ENCODE measurements at places on chromosomes 5 and 9.
A peak's percentile ranks its signal among the peaks of the same experiment; 100 is the strongest.

- no peak for DNase-seq
Observed at GRCh38 chr5:88426441-88426840, 157.8 kb upstream of the TMEM161B start.

DNA sequence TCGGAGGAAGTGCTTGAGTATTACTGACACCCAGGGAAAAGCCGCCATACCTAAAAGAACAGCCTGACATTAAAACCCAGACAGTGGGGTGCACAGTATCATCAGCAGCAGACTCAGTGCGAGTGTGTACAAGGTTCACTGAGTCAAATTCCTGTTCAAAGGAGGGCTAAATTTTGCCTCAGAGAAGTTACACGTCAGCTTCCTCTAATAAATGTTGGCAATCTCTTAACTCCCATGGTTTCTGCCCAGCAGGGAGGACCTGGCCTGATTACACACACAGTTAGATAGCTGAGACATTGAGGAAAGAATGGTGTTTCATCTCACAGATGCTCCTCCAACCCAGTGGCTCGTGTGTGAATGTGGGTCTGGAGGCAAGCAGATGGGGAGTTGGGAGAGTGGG is 38.2 kb downstream of the NIPSNAP3B start:
- DNase-seq = no peak

GRCh38 chr5:142512043-142513042 is 173.5 kb downstream of the FGF1 start:
- no peak for DNase-seq

- no peak for DNase-seq
Observed at GRCh38 chr9:128340691-128341434, 536 bp downstream of the SLC27A4 start.

- DNase-seq = peak; percentile 12
Observed at GRCh38 chr5:116626272-116626723, 51.7 kb upstream of the SEMA6A start.

- DNase-seq = no peak
Observed at GRCh38 chr5:52846182-52846842, 58.6 kb downstream of the ITGA1 start.

GRCh38 chr9:84953797-84954705 is 284.5 kb downstream of the NTRK2 start:
- peak; percentile 27 for DNase-seq

- peak; percentile 79 for DNase-seq
Observed at GRCh38 chr5:17037751-17038150, 101.7 kb upstream of the MYO10 start.

DNA sequence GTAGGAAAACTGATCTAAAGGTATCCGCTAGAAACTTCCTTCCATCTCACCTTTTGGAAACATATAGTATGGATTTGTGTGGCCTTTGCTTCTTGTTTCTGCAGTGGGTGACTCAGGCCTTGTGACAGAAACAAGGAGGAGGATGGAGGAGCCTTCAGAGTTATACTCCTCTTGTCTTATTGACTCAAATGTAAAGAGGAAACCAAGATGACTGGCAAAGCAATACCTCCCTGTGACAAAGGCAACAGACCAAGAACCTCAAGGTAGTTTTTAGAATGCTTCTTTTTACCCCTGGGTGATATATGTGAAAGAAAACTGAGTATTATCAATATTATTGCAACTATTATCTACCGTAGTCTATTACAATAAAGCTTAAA is 123.3 kb upstream of the SLIT3 start:
- DNase-seq = no peak

GRCh38 chr5:176394881-176395675 is 6.5 kb downstream of the HIGD2A start:
- no peak for DNase-seq

DNA sequence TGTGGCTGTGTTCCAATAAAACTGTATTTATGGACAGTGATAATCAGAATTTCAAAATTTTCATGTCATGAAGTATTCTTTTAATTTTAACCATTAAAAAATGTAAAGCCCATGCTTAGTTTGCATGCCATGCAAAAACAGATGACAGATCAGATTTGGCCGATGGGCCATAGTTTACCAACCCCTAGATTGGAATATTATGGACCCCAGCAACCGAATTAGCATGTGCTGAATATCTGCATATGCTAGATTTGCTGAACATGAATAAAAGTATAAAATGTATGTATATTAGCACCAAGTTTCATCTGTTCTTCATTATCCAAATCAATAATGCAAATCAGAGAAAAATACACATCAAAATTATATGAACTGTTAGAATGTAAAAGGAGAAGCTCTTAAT is 158.5 kb upstream of the PPP1R2B start:
- DNase-seq = no peak

DNA sequence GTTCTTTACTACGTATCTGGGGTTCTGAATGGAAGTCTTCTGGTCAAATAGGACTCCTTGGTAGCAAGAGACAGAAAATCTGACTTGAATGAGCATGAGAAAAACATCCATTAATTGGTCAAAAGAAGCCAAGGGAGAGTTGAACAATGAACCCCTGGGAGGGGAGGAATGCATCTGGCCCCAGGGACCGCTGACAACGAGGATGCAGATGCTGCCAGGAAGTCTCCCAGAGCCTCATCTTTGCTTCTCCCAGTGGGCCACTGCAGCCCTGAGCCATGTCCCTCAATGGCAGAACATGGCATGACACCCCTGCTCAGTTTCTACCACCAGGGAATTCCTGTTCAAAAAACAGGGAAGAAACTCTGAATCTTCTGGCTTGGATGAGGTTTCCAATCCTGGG is 50.5 kb upstream of the ICE1 start:
- no peak for DNase-seq

DNA sequence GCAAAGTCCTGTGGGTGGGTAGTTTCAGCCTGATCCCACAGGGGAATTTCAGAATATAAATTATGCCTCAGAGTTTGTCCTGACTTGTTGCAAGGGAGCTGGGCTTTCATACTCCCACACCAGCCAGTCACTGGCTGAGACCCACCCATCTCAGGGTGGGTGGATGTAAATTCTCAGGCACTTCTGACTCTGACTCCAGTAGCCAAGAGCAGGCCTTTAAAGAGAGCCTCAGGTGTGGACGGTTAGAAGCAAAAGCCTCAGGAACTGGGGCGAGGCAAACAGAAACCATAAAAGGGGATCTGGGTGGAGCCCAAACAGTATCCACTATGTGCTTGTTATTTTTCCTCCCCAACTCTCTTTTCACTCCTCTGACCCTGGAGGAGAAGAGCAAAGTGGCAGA is 28.6 kb upstream of the FBXW11 start:
- DNase-seq = no peak

DNA sequence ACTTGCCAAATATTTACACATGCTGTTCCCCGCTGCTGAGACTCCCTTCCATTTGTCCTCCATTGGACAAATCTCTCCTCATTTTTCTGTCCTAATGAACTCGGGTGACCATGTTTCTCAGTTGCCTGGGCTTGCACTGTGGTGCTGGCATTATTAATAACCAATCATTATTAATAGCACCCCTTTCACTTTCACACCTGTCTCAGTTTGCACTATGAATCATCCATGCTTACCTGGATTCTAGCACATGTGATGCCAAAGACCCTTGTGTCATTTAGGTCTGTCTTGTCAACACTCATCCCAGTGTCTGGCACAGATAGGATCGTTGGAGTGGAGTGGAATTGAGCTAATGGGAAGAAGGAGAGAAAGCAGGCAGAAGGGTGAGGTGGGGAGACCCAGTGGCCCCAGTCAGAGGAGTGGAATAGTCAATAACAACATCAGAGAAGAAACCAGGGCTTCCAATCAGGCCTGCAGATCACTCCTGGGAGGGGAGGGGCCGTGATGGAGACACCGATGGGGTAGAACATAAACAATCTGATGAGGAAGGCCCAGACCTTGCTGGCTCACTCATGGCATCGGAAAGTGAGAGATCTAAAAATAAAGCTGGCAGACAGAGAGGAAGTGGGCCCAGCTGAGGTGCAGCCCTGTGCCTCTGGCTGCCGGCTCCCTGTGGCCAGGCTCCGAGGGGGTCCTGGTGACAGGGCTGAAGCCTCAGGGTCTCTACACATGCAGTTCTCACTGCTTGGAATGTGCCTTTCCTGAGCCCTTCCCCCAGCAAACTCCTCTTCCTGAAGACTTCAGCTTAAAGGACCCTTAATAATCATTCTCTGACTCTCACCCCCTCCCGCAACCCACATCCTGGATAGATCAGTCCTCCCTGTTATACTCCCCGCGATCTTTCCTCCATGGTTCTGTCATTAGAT is 33.5 kb upstream of the CRB2 start:
- DNase-seq = no peak

- DNase-seq = no peak
Observed at GRCh38 chr5:157602505-157602904, 26.9 kb upstream of the ADAM19 start.

- DNase-seq = peak; percentile 69
Observed at GRCh38 chr5:139982157-139982974, 60.7 kb downstream of the NRG2 start.

DNA sequence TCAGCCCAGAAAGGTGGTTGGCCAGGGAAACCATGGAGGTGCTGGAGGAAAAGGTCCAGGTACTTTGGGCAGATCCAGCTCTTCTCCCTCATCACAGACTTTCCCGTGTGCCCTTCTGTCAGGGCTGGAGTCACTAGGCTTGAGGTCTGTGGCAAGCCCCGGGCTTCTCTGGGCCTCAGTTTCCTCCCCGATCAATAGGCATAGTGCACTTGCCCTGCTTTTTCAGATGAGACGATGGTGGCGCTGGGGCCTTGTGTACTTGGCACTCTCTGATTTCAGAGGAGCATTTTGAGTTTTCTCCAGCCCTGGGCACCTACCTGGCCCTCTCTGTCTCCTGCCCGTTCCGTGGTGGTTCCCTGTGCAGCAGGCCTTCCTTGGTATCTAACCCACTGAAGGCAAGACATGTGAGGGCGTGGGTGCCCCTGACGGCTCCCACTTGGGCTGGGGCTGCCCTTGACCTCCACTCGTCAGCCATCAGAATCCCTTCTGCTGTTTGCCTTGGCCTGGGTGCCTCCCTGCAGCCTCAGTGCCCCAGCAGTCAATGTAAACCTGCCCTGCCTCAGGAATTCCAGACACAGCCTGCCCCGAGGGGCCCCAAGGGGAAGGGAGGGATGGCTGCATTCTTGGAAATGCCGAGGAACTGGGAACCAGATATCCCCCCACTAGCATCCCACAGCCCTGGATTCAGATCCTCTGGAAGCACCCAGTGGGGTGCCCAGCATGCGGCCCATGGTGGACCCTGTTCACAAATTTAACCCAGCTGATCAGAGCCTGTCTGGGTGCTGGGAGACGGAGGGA is 66.3 kb upstream of the COL5A1 start:
- DNase-seq = no peak

GRCh38 chr9:29432191-29432590 is 1858.9 kb upstream of the C9orf72 start:
- no peak for DNase-seq

DNA sequence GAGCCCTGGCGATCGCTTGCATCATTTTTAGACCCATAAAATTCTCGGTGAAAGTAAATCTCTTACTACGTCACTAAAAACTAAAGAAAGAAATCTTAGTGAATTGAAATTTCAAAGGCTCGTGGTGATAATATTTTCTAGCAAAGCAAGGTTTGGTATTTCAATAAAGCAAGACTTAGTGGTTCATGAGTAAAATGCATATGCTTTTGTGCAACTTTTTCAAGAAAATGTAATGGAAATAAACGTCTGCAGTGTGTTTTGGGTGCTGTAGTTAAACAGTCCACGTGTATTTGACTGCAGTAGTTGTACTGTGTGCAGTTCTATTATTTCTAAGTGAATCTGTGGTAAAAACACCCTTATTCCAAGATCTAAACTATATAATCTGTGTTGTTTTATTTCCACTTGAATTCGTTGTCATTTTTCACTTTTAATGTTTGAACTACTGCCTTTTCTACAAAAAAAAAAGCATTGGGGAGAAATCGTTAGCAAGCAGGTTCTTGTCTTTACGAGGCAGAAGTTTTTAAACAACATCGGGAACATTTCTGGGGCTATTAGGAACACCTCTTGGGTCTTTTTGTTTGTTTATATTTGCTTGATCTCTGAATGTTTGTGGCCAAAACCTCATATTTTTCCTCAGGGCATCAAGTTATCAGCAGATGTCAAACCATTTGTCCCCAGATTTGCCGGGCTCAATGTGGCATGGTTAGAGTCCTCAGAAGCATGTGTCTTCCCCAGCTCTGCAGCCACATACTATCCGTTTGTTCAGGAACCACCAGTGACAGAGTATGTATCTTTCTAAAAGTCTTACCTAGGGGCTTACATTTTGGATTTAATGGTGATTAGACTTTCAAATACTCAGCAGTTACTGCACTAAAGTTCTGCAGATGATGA is 960 bp downstream of the SECISBP2 start:
- DNase-seq = peak; percentile 5

DNA sequence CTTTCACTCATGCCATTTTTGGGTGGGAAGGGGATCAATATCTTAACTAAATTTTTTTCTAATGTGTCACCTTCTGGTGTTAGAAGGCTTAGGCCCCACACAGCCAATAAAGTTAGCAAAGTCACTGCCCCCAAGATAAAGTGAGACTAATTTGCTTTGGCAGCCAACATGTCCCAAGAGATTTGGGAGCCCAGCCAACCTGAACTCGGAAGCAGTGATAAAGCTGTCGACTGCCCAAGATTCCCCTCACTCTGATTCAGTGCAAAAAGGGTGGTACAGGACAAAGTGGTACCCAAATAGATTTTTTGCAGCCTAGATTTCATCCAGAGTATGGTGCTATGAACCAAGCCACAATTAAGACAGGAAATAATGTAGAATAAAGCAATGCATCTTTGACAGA is 572.5 kb upstream of the ARRDC3 start:
- no peak for DNase-seq

- no peak for DNase-seq
Observed at GRCh38 chr5:63961598-63962161, 565 bp downstream of the HTR1A start.
